RKO (cell line): ENCODE measurements at places on chromosomes 2 and 18.

DNA sequence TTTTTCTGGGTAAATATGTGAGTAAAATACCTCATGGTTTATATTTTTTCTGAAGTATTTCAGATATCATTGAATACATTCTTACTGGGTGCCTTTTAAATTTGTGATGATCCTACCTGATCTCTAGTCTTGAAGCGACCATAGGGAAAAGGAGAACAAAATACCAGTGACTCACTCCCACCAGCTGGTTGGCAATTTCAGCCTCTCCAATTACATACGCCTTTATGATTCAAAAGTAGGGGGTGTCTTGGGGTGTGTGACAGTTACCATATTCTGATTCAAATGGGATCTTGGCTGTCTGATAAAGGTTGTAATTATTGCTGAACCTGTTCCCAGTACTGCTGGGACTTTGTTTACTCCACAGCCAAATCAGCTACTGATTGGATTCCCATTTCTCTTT is 175.9 kb upstream of the NXPH2 start:
- DNase-seq, result peak; percentile 7

- DNase-seq, result no peak
Measured at GRCh38 chr2:226831266-226831665, 4.6 kb upstream of the RHBDD1 start.

DNA sequence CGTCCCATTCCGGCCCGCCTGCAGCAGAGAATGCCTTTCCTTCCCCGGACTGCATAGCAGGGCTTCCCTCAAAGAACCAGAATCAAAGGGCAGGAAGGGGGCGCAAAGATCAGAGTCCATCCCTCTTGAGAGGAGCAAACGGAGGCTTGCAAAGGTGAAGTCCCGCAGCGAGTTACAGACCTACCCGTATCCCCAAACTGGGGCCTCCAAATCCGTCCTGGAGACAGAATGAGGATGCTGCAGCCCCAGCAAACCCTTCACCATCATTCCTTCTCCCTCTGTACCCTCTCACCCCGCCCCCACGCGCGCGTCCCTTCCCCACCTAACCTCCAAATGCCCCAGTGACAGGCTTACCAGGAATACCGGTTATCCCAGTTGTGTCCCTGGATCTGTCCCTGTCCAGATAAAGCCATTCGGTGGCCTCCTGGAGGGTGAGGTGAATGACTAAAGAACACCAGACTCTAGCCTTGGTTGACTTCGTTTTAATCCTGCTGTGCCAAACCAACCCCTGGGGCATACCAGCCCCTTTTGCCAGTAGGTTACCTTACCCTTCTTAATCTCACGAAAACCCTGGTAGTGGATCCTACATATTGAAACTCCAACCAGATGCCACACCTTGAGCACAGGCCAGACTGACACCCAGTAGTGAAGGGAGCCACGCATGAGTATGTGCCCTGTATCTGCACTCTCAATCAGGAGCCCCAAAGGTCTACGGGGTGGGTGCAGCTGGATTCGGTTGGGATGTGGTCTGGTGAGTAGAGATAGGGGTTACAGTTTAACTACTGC is 961 bp upstream of the SLC40A1 start:
- DNase-seq, result no peak

DNA sequence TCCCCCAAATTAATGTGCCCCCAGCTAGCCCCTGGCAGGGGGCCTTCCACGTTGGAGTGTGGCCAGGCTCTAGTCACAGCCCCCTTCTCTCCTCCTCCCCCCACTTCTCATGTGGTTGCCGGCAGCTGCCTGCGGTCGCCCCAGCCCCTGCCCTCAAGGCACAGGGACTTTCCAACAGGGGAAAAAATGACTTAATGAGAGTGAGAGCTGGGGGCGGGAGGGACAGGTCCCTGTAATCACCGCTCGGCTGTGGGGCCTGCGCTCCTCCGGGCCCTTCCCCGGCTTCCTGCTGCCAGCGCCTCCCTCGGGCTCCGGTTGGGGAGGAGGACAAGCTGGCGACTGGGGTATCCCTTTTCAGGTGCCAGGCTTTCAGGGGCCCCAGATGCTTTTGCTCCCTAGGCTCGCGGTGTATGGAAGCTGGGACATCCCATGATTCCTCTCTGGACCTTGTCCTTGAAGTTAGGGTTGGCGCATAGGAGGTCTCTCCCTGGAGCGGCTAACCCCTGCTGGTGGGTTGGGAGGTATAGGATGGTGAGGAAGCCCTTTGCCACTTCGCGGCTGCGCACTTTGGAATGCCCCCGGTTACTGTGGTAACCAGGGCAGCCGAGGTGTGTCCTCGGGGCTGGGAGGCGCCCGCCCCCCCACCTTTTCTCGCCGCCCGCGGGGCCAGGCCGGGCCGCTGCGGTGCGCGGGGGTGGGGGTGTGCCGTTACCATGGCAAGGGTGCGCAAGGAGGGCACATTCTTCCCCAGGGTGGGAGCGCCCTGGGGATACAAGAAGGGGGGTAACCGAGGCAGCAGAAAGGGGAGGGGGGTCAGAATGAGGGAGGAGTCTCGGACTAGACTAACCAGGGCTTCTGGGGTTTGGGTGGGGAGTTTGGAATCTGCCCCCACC is 16.1 kb downstream of the WNT10A start:
- no peak for DNase-seq

DNA sequence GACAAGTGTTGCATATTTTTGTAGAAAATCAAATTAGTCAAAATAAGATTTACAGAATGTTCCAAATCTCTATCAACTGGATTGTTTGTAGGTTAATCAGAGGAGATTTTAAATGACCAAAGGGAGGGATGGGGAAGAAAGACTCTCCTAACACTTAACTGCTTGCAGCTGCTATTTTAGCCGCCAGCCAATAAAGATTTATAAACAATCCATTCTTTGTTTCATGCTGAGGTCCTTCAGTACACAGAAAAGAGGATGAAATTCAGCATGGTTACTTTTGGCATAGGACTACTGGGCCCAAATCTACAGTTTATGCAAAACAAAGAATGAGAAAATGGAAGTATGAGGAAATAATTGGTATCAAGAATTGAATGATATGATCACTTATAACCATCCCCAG is 86.4 kb upstream of the FN1 start:
- no peak for DNase-seq

GRCh38 chr18:10979411-10979810 is 170.0 kb downstream of the PIEZO2 start:
- DNase-seq, result no peak

- DNase-seq, result no peak
Measured at GRCh38 chr2:43269074-43269572, 42.7 kb upstream of the ZFP36L2 start.

DNA sequence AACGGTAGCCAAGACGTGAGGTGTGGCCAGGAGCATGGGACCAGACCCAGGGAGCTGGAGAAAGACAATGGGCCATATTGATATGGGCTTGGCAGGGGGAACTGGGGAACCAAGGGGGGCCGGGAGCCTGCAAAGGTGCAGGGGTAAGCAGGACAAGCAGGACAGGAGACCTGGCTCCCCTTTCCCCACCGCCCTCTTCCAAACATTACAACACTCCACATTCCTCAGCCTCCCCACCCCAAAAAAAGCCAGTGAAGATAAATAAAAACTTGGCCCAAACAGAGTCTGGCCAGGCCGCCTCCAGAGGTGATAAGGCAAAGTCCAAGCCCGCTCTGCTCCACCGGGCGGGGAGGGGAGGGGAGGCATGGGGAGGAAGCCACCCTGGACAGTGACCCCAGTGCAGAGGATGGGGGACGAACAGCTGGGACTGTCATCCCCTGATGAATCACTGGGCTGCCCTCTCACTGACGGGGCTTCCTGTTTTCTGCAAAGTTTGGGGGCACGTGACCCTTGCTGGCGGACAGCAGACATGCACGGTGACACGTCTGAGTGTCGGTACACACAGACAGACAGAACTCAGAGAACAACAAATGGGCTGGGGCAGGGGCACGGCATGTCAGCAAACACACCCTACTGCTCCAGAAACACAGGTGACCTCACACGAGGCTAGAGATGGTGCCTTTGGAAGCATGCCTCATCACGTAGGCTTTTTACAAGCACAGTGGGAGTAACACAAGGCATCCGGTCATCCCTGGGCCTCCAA is 100.2 kb downstream of the TNS1 start:
- no peak for DNase-seq
